Tibial nerve (tissue), 4 donors: ENCODE measurements at places on chromosomes 2 and 18. TPM values are rescaled to one million over a fixed set of nuclear protein-coding genes. Genes with fewer than 3 reads are reported as not detected.

DNA sequence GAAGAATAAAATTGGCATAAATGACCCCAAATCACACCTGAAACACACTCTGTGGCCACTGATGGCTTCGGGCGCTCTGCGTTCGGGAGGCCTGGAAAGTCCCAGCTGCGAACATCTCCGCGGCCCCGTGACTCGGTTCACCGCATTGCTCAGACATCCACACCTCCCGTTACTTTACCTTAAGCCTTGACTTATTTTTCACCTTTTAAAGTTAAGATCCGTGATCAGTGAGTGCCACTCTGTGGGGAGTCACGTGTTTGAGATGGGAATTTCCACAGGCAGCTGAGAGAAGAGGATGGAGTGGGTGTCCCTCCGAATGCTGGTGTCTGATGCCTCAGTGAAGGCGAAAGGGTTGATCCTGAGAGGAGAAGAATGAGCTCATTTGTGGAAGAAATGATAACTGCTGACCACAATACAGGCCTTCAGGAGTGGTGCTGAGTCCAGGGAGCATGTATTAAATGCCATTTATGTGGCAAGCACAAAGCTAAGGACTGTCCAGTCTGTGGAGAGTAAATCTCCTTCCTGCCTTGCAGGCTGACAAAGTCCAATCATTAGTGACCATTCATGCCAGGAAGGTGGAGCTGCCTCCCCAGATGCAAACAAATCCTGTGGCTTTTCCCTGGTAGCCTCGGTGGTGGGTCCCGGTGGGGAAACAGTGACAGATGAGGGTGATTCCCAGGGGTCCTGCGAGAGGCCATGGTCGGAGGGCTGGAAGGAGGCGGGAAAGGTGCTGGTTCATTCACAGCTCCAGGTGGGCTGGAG lies 168.8 kb downstream of the RTP5 start:
- DNase-seq: no peak

- no peak for DNase-seq
Measured at GRCh38 chr18:58991167-58991798, 126.6 kb downstream of the ZNF532 start.

DNA sequence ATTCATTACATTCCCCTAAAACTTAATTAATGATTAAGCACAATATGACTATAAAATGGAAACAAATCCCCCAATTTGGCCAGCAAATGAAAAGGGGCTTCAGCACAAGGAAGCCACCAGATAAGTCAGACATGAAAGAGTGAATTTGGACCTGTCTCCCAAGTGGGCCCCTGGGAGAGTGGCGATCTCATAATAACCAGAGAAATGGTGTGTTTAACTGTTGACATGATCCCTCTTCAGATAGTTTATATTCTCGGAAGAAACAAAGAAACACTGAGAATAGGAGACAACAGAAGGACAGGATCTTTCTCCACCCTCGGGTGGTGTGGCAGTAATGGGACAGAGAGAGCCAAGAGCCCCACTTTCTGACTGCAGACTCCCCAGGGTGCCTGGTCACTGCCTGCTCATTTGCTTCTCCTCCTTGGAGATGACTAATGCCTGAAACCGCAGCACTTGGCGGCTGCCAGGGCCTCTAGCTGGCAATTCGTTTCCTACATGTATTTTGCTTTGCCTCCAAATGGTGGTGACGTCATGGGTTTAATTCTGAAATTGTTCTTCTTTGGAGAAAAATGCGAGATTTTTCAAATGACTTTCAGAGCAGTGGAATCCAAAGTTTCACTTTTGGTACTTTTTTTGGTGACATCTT lies 46.4 kb upstream of the SPP2 start:
- DNase-seq: no peak

DNA sequence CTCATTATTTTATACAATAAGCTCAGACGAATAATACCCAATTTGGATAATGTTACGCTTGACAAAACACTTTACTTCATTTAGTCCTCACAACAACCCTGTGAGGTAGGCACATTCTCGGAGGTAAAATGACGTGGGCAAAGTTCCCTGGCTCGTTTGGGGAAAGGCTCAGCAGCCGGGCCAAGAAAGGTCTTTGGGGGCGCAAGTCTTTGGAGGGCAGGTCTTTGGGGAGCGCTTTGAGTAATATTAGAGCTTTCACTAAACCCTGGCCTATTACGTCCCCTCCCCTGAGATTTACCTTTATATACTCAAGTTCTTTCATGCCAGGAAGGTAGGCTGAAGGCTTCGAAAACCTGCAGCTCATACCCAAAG lies 427 bp downstream of the RBKS start:
- no peak for DNase-seq

DNA sequence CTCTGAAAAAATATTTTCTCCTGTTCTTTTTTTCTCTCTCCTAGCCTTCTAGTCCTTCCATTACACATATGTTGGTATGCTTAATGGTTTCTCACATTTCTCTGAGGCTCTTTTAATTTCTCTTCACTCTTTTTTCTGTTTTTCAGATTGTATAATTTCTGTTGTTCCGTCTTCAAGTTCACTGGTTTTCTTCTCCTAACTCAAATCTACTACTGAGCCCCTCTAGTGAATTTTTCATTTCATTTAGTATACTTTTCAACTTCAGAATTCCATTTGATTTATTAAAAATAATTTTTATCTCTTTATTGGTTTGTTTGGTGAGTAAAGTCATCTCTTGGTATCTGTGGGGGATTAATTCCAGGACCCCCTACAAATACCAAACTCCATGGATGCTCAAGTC lies 19.8 kb downstream of the C2orf49 start:
- DNase-seq: no peak

GRCh38 chr2:217421834-217422233 lies 562.0 kb upstream of the TNP1 start:
- no peak for DNase-seq

DNA sequence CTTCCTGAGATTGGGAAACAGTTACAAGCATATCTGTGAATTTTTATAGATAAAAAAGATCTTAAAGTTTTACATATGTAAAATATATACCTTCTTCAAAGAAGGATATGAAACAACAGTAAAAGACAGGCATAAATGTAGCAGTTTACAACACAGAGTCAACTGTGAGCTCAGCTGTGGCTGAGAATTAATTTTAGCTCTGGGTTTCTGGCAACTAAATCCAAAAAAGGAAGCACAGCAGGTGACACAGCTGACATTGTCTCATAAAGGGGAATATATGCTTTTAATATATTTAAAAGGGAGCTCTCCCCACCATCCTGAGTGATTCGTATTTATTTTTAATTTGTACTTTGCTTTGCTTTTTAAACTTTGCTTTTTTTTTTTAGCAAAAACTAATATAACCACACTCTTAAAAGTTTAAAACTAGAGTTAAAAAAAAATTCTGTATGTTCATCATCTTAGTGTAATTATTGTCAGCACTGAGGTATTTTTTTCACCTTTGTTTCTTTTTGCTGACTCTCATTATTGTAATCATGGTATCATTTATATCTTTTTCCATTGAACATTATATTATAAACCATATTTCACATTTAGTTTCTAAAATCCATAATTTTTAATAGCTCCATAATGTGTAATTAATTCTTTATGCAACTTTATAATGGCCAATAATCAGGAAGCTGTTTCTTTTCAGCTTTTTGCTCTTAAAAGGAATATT lies 6.7 kb downstream of the TUBB6 start:
- no peak for DNase-seq

- DNase-seq: no peak
Measured at GRCh38 chr2:42368817-42369531, 8.0 kb upstream of the COX7A2L start.

GRCh38 chr2:19484736-19485135 lies 126.3 kb upstream of the OSR1 start:
- DNase-seq: no peak

GRCh38 chr2:190418727-190419126 lies 10.6 kb downstream of the MFSD6 start:
- DNase-seq: no peak

GRCh38 chr2:65845442-65846182 lies 413.2 kb upstream of the SPRED2 start:
- no peak for DNase-seq

Gene CFC1
- not detected for total RNA-seq

Gene CRYGD
- not detected for total RNA-seq

Gene BMP10
- total RNA-seq: not detected

Gene AGXT
- total RNA-seq: not detected
